ENCODE measurements at places on chromosomes 16 and 17.

- no peak for DNase-seq
Observed at GRCh38 chr17:38357486-38358123, 6.0 kb downstream of the SOCS7 start.

- DNase-seq = no peak
Observed at GRCh38 chr17:80000981-80001775, 34.5 kb downstream of the TBC1D16 start.

- DNase-seq = no peak
Observed at GRCh38 chr16:6266703-6267102, 1065.9 kb upstream of the RBFOX1 start.

- DNase-seq = no peak
Observed at GRCh38 chr17:51527225-51527982, 267.1 kb downstream of the UTP18 start.

DNA sequence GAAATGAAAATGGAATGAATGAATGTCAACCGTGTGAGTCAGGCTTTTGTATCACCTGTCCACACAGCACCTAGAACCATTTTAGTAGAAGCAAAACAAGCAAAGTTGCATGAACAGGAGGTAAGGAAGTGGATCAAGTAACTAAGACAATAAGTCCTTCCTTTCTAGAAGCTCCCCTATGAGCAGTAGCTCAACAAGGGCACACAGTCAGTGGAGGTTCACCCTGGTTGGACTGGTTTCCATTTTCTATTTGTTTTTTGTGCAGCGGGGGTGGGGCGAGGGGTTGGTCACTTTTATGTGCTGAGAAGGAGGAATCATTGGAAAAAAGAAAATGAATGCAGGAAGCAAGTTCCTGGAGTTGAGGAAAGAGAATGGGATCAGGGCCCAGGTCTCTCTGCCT is 4.0 kb upstream of the HSBP1 start:
- no peak for DNase-seq

DNA sequence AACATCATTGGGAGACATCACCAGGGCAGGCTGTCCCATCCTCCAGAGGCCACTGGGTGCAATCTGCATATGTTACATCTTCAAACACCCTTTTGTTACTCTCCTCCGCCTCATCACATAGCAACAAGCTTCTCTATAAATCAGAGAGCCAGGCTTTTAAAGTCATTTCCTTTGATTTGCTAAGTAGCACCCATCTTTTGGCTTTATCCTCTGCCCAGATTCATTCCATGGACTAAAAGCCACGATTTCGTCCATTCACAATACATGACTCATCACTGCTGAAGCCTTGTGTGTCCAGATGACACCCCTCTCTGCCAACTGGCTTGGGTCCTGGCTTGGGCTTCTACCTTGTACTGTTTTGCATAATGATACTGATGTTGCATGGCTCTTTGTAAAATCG is 2.0 kb upstream of the KRT38 start:
- DNase-seq = no peak

DNA sequence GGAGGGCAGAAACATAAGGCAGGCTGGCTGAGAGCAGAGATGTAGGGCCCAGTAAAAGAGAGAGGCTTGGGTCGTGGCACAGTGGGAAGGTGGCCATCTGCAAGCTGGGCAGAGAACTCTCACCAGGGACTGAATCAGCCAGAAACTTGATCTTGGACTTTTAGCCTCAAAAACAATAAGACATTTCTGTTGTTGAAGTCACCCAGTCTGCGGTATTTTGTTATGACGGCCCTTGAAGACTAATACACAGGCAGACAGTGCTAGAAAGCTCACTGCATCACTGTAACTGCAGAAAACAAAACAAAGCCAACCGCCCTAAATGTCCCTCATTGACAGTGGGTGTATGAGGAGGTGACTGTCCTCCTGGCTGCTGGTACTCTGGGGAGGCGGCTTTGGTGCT is 3.9 kb upstream of the JPH3 start:
- no peak for DNase-seq

GRCh38 chr17:77708936-77709335 is 249.6 kb upstream of the TNRC6C start:
- DNase-seq = no peak

DNA sequence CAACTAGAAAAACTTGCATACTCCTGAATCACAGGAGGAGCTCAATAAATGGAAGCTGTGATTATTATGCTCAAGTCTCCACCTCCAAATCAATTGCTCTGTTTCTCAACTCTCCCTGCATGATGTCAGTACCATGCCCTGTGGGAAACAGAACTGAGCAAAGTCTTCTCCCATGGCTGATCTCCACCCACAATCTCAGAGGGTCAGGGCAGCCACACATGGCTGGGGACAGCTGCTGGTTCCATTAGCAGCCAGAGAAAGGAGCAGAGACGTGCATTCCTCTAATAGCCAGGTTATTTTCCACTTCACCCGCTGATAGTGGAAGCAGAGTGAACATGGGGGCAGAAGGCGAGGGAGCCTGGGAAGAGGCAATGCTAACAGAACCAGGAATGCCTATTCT is 85.5 kb upstream of the TMEM132E start:
- DNase-seq = no peak

DNA sequence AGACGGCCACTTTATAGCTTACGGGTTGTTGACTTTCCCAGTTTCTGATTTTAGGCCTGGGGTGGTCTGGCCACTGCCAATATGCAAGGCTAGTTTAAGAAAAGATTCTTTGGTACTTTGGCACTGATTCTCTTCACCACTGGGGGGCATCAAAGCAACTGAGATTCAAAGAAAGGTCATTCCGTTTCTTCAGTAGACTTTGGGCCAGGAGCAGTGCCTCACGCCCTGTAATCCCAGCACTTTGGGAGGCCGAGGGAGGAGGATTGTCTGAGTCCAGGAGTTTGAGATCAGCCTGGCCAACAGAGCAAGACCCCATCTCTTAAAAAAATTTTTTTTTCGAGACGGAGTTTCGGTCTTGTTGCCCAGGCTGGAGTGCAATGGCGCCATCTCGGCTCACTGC is 53.0 kb downstream of the RPA1 start:
- DNase-seq = peak; percentile 39

GRCh38 chr16:84844049-84844350 is 24.2 kb downstream of the CRISPLD2 start:
- DNase-seq = no peak

DNA sequence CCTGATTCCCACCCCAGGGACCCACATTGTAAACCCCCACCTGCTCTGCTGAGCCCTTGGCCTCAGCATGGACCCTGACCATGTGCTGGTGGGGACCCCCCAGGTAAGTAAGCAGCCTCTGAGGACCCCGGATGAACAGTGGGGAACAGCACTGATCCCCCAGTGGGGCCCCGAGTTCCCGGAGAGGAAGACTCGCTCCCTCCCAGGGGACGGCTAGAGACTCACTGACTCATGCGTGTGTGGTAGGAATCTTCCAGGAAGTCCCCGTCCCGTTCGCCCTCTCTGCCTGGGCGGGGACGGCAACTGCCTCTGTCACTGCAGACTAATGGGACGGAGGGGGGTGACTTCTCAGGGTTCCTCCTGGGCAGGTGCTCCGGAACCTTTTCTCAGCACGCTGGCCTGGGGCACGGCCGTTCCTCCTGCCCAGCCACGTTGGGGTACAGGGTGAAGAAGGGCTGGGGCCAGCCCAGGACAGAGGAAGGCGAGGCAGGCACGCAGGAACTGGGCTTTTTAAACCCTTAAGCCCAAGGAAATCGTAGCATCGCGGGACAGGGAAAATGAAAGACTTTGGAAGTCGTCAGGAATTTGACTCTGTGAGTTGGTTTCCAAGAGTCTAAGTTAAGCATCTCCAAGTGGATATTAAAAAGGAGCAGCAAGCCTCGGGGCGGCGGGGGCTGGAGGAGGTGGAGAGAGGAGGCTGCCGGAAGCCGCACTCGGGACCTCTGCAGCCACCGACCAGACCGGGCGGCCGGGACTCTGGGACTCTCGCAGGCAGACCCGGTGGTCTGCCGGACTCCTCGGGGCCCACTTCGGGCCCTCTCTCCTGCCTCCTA is 178.7 kb downstream of the SEC14L1 start:
- no peak for DNase-seq

- DNase-seq = no peak
Observed at GRCh38 chr17:49821466-49821865, 26.4 kb downstream of the TAC4 start.

DNA sequence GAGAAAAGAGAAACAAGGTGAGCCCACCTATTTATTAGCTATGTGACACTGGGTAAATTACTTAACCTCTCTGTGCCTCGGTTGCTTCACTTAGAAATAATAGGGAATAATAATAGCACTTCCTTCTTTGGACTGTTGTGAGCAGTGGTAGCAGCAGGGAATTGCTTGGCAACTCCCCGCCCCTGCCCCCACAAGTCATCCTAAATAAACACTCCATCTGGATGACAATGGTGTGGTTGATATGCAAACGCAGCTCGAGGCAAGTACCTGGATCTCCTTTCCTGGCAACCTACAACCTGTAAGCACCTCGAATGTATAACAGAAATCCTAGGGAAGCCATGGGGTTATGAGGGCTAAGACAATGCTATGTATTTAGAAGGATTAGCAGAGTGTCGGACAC is 9.1 kb downstream of the TEKT3 start:
- DNase-seq = no peak

DNA sequence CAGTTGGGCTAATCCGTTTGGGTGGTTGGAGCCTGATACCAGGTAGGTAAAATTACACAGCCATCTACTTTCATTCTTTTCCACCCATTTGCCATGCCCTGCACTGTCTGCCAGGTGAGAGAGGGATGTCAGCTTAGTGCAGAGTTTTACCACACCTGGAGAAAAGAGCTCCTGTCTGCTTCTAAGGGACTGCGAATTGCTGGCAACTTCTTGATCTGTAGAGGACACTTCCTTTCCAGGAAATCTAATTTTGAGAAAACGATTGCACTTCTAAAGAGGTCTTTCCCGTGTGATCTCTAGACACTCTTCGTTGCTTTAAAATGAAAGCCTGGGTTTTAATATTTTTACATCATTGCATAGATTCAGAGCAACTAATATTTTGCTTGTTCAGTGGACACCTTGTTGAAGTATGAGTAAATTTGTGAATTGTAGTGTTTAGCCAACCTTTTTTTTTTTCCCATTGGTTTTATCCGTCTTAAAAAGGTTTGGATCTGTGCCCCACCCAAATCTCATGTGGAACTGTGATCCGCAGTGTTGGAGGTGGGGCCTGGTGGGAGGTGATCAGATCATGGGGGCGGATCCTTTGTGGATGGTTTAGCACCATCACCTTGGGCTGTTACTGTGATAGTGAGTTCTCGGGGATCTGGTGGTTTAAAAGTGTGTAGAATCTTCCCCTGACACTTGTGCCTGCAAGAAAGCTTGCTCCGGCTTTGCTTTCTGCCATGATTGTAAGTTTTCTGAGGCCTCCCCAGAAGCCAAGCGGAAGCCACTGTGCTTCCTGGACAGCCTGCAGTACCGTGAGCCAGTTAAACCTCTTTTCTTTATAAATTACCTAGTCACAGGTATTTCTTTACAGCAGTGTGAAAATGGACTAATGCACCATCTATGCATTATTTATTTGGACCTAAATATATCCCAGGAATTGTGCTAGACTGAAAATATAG is 104.6 kb downstream of the PRKCA start:
- DNase-seq = no peak

DNA sequence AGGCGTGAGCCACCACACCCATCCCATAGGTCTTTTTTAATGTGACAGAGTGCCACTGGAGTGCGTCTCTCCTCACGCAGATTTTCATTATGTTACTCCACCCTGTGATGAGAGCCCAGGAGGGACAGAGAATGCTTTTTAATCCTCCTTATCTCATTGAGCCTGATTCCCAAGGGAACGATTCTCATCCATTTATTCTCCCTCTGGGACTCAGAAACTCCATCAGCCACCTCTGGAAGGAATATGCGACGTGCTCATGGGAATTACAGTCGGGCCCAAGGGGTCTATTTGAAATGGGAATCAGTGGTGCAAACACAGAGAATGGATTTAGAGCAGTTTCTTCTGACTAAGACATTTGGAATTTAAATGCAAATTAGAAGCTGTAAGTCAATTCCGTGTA is 155.9 kb upstream of the HSBP1 start:
- peak; percentile 36 for DNase-seq

DNA sequence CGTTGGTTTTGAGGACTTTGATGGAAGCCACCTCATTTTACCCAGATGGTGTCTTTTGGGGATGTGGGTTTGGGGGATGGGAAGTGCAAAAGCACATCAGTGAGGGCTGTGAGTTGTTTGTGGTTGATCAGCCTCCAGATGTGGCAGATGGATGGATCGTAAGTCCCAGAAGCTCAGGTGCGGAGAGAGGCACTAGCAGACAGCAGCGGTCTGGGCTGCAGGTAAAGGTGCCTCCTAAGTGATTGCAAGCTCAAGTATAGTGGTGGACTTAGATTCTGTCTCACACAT is 18.0 kb downstream of the HS3ST3B1 start:
- no peak for DNase-seq

- no peak for DNase-seq
Observed at GRCh38 chr17:72343911-72344310, 223.1 kb downstream of the SOX9 start.

- DNase-seq = peak; percentile 91
Observed at GRCh38 chr17:76385892-76386786, 1.7 kb downstream of the SPHK1 start.

GRCh38 chr17:44307387-44308186 is 814 bp upstream of the RUNDC3A start:
- DNase-seq = peak; percentile 88

GRCh38 chr16:47965439-47965838 is 190.4 kb downstream of the ABCC12 start:
- DNase-seq = peak; percentile 44

- no peak for DNase-seq
Observed at GRCh38 chr17:42227849-42228700, 33.8 kb upstream of the GHDC start.

- DNase-seq = no peak
Observed at GRCh38 chr16:51407199-51407598, 256.1 kb upstream of the SALL1 start.

DNA sequence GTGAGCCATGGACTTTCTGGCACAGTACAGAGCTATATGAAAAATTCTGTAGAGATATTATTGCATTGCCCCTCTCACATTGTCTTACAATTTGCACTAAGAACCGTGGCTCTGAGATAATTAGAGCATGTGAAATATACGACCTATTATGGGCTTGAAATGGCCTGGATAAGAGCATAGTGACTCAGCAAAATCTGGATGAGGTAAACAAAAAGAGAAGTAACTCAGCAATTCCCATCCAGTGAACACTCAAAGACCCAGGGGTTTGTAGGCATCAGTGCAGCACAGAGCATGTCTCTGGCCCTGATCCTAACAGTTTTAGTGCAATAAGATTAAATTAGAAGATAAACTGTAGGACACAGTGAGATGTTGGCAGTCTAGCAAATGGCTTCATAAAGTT is 317.2 kb upstream of the MYOCD start:
- DNase-seq = no peak
